Hepatocyte (in vitro differentiated cells): ENCODE measurements at places on chromosomes 4 and X. TPM values are rescaled to one million over a fixed set of nuclear protein-coding genes. Genes with fewer than 3 reads are reported as not detected.

The SHISA3 gene
- 0.17 and 1.5 TPM in 2 replicates for total RNA-seq

The F11 gene
- 9.5 and 19.4 TPM in 2 replicates for total RNA-seq

The TLL1 gene
- 0.30 and 1.4 TPM in 2 replicates for total RNA-seq

DNA sequence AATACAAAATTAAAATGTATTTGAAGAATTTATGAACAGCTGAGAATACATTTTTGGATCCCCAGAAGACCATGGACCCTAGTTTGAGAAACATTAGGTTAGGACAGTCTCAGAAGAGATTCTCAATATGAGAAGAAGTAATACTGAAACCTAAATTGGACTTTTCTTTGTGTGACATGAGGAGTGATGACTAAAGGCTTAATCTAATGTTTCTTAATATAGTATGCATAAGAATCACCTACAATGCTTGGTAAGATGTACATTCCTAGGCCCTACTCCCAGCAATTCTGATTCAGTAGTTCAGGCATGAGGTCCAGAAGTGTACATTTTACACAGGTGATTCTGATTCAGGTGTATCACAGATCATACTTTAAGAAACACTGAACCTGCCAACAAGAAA is 31.6 kb upstream of the HUWE1 start:
- DNase-seq, result no peak

The NKRF gene
- total RNA-seq, result 5.8 and 9.0 TPM in 2 replicates

DNA sequence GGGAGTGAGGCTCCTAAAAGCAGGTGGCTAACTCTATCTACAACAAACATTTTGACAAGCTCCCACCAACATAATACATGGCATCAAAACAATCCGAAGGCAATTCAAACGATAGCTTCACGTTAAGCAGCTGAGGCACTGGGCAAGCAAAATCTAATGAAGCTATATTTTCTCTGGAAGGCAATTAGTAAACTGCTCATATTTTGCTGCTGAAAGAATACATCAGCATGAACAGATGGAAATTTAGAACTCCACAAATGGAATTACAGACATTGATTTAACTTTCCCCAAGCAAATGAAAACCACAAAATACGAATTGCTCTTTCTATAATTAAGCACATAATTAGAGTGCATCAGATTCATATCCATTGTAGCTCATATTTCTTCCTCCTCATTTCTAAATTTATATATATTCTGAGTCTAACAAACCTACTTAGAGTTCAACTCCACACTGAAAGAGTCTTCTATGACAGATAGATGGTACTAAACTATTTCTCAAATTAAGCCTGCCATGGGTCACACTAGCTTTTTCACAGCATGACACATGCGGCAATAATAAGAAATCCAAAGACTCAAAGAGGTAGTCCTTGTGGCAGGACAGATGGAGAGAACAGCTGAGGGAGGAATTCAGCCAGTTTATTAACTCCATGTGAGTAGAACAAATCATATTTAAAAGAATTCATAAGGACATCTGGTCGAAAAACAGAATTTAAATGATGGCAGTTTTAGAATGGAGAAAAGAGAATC is 305.4 kb downstream of the MAPK10 start:
- DNase-seq, result no peak

- DNase-seq, result no peak
These were observed 76.6 kb downstream of the PTPN13 start for GRCh38 chr4:86670756-86671155.

DNA sequence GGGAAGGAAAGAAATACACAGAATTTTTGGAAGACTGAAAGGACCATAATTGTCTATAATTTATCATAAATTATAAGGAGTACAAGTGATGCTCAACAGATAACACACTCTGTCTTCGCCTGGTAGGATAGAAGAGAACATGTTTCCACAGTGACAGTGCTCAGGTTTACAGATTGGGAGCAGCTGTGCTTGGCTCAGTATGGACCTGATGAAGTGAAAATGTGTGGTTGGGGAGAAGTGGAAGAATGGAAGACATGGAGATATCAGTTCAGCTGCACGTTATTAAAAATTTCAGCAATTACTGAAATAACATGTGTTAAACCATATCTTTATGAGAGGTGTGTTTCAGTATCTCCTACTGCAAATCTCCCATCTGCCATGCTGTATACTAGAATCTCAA is 90.6 kb downstream of the TLL1 start:
- DNase-seq, result no peak

- no peak for DNase-seq
These were observed 991.6 kb downstream of the FAT4 start for GRCh38 chr4:126306152-126306869.

The CFAP47 gene
- 0.13 and 1.8 TPM in 2 replicates for total RNA-seq

GRCh38 chr4:180832073-180832472 is 1411.1 kb upstream of the TENM3 start:
- no peak for DNase-seq

DNA sequence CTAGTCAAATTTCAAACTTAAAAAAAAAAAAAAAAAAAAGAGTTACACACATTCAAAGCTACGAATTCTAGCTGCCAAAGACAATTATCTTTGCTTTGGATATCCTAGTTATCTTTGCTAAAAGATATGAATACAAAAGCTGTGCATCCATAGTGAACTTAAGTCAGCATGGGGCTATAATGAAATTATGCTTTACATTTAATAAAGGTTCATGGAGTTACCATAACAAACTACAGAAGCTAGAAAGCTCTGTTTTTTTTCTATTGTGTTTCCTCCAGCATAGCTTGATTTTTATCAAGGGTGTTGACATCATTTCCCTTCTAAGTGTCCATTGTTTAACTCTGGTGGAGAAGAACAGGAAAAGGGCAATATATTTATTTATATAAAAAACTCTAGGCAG is 234.1 kb downstream of the ANKRD50 start:
- DNase-seq, result no peak

- DNase-seq, result no peak
These were observed 22.3 kb upstream of the VSIG1 start for GRCh38 chrX:108022491-108023089.

GRCh38 chrX:134570899-134571298 is 87.4 kb downstream of the PLAC1 start:
- no peak for DNase-seq

The HS6ST2 gene
- 18.5 and 21.9 TPM in 2 replicates for total RNA-seq

- DNase-seq, result no peak
These were observed 43.1 kb downstream of the NAT8L start for GRCh38 chr4:2102045-2102883.

GRCh38 chr4:73693811-73694210 is 46.6 kb upstream of the CXCL8 start:
- no peak for DNase-seq

- no peak for DNase-seq
These were observed 37.7 kb downstream of the GPR82 start for GRCh38 chrX:41761702-41762101.

The SFRP2 gene
- 8.0 and 15.0 TPM in 2 replicates for total RNA-seq

DNA sequence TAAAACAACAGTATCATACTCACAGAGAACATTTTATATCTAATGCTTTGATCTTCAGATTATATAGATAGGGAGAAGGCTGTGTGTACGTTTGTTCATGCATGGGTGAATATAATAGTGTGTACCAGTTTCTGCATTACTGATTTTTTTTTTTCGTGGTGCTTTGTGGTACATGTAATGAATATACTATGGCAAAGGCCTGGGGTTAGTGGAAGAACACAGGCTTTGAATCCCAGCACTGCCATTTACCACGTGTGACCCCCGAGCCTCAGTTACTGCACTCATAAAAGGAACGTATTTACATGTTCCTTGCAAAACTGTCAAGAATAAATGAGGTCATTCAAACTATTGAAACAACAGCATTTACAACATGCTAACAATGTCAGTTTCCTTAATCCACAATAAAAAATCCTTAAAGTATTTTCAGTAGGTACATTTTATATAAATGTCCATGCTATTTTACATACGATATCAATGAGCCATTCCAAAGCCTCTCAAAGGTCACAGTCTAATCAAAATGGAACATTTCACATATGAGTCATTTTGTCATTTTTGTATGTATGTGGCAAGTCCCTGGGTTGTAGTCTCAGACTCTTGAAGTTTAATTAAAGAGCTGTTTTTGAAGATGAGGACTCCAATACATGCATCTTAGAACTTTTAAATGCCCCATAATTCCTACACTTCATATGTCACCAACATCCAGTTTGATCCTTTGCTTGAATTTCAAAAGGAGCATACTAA is 242.8 kb downstream of the PPP3CA start:
- DNase-seq, result no peak

DNA sequence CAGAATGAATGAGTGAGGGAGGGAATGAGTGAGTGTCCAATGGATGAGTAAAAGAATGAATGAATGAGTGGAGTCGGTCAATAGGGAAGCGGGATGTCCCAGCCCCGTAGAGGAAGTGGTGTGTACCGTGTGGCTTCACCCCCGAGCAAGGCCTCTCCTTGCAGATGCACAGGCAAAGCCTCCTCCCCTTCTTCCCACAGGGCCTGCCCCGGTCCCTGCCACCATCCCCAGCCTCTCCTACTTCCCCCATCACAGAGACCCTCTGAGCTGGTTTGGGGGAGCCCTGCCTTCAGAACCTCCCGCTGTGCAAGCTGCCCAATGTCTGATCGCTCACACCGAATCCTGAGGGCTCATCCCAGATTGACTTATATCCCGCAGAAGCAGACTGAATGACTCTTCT is 13.6 kb downstream of the HTRA3 start:
- no peak for DNase-seq

The PAGE4 gene
- total RNA-seq, result 1.0 TPM in 1 of 2 replicates, not detected in the other

The MEPE gene
- total RNA-seq, result 0.07 TPM in 1 of 2 replicates, not detected in the other

DNA sequence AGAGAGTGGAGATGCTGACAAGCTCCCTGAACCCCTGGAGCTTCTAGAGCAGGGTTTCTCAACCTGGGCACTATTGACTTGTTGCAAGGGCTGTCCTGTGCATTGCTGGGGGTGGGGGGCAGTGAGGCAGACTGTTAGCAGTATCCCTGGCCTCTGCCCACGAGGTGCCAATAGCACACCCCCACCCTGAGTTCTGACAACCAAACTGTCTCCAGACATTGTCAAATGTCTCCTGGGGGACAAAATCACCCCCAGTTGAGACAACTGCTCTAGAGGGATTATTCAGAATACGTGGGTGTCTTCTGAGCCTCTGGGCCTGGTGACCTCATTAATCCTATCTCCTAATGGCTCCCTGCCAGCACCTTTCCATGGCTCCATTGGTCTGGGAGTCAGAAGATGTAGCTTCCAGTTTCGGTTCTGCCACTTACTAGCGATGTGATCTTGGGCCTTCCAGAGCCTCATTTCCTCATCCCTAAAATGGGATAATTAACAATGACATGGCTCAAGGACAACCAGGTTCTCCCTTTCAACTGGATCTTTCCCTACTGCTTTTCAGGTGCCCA is 17.6 kb upstream of the PJA1 start:
- DNase-seq, result no peak

The TMSB15B gene
- 6.6 and 6.8 TPM in 2 replicates for total RNA-seq
